ENCODE measurements at places on chromosomes 6 and 20. TPM values are rescaled to one million over a fixed set of nuclear protein-coding genes. Genes with fewer than 3 reads are reported as not detected.

DNA sequence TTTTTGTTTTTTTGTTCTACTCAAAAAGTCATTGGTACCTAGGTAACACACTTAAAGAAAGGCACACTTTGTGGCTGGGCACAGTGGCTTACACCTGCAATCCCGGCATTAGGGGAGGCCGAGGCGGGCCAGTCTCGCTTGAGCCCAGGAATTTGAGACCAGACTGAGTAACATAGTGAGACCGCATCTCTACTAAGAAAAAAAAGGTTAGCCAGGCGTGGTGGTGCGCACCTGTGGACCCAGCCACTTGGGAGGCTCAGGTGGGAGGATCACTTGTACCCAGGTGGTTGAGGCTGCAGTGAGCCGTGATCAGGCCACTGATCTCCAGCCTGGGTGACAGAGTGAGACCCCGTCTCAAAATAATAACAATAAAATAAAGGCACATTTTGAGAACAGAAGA lies 67.4 kb upstream of the BHLHE23 start:
- H3K36me3 ChIP-seq, result no peaks in the 10 kb centered on the region
- peaks cover 20% of the 10 kb centered on the region for H3K27me3 ChIP-seq
- no peak overlapping the region for H3K27ac ChIP-seq
- no peak for DNase-seq
- H3K4me3 ChIP-seq, result no peak overlapping the region

GRCh38 chr20:53524589-53525312 lies 68.9 kb downstream of the ZNF217 start:
- no peaks in the 10 kb centered on the region for H3K27me3 ChIP-seq
- no peaks in the 10 kb centered on the region for H3K36me3 ChIP-seq
- H3K27ac ChIP-seq, result no peak overlapping the region
- no peak overlapping the region for H3K4me3 ChIP-seq
- DNase-seq, result no peak

DNA sequence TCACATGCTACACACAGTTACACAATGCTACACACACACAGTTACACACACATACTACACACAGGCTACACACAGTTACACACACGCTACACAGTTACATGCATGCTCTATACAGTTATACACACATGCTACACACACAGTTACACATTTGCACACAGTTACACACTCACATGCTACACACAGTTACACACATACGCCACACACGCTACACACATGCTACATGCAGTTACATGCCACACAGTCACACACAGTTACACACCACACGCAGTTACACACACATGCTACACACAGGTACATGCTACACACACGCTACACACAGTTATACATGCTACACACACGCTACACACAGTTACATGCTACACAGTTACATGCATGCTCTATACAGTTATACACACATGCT lies 15.6 kb downstream of the MYT1 start:
- H3K4me1 ChIP-seq, result no peaks in the 10 kb centered on the region
- H3K4me3 ChIP-seq, result no peak overlapping the region
- no peaks in the 10 kb centered on the region for H3K27me3 ChIP-seq

DNA sequence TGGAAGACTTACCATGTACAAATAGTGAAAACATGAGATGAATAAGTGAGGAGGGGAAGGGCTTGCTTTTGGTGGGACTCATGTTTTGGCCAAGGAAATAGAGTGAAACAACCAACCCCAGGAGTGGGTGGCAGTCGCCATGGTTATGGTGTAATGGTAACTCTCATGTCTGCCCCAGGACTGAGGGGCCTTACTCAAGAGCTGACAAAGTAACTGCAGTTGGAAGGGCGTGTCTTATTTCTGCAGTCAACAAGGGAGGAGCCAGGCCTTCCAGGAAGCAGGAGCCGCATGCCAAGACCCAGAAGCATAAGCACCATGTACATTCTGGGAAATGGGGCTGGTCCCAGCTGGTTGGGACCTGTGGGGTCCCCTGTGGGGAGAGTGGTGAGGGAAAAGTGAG lies 108.5 kb downstream of the UNC5CL start:
- no peaks in the 10 kb centered on the region for H3K27me3 ChIP-seq
- H3K27ac ChIP-seq, result no peak overlapping the region
- no peaks in the 10 kb centered on the region for H3K36me3 ChIP-seq
- peak; percentile 24 for DNase-seq

TEAD3 gene
- total RNA-seq, result 24.5 TPM

DNA sequence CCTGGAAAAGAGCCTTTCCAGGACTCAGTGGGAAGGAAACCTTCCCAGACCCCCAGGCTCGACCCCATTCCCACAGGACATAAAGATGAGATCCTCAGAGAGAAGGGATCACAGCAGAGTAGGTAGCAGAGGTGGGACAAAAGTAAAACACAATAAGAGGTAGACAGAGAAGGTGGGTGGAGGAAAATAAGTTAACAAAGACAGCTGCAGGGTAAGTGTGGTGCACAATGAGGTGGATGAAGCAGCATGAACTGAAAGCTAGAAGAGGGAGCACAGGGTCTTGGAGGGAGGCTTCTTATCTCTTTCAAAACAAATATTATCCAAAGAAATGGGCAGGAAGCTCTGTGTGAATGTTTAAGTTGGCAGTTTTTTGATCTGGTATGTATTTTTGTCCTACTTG lies 14.0 kb upstream of the MAP7 start:
- peaks cover 4% of the 10 kb centered on the region for H3K4me1 ChIP-seq
- H3K27me3 ChIP-seq, result no peaks in the 10 kb centered on the region
- H3K36me3 ChIP-seq, result no peaks in the 10 kb centered on the region

- H3K27ac ChIP-seq, result no peak overlapping the region
- no peaks in the 10 kb centered on the region for H3K27me3 ChIP-seq
- H3K4me1 ChIP-seq, result peaks cover 6% of the 10 kb centered on the region
- H3K36me3 ChIP-seq, result peaks cover 6% of the 10 kb centered on the region
Measured at GRCh38 chr20:23367770-23368169, 5.8 kb downstream of the GZF1 start.

DNA sequence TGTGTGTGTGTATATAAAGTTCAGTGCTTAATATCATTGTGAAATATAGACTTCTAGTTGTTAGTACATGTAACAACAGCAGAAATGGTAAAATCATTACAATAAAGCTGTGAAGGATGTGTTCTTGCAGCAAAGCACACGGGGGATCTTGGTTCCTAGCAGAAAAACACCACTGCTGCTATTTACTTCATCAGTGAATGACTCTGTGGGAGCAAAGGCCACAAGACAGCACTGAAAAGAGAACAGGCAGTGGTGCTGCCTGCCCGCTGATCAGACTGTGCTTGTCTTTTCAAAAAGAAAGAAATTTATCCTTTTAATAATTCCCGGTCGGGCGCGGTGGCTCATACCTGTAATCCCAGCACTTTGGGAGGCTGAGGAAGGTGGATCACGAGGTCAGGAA lies 689.9 kb upstream of the CITED2 start:
- H3K4me1 ChIP-seq, result no peaks in the 10 kb centered on the region
- H3K27ac ChIP-seq, result no peak overlapping the region
- H3K36me3 ChIP-seq, result no peaks in the 10 kb centered on the region
- H3K4me3 ChIP-seq, result no peak overlapping the region
- DNase-seq, result no peak
- no peaks in the 10 kb centered on the region for H3K27me3 ChIP-seq

DNA sequence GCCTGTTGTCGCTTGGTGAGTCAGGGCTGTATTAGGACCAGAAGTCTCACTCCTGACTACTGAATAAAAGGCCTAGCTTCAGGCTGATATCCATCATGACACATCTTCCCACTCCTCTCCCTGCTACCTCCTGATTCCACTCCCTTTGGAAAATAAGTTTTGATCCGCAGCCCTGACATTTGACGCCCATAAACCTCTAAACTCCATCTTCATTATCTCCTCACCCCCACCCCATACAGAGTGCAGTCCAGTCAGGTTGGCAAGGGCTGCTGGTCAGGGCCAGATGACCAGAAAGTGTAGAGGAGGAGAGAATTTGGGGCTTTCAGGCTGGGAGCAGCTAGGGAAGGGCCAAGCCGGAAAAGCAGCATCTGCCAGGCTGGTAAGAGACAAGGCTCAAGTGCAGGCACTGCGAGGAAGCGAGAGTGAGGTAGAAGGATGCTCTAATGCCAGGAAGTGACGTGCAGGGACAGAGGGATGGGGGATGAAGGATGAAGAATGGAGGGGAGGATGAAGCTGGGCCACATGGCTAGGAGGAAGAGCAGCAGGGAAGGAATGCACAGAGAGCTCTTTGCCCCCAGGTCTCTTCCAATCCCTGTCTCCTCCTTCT lies 1.2 kb downstream of the GGT7 start:
- no peak overlapping the region for H3K27ac ChIP-seq
- no peak overlapping the region for H3K4me3 ChIP-seq
- DNase-seq, result no peak
- no peaks in the 10 kb centered on the region for H3K36me3 ChIP-seq

DNA sequence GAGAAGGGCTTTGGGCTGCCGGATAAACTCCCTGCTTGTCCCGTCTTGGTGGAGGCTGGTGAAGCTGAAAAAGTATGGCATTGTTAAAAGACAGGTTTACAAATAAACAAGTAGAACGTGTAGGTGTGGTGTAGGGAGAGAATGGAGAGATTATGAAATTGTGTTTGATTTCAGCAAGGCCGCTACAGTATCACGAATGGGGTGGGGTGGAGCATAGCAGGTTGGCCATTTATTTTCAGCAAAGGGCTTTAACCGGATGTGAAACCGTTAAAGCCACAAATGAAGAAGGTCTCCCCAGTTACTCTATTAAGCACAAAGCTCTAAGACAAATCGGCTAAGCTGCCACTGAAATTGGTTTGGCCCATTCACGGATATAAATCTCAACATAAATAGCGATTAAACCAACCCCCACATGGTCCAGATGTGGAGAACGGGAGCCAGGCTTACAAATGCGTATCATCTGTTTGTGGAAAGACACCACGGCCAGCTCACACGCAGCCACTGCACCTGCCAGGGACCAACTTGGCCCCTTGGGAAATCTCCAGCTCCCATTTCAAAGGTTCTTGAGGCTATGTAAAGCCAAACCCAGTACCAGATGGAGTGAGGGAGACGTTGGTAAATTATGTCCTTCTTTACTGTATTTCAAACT lies 94.0 kb downstream of the ZMYND8 start:
- no peaks in the 10 kb centered on the region for H3K4me1 ChIP-seq
- H3K4me3 ChIP-seq, result no peak overlapping the region
- no peak for DNase-seq
- H3K27ac ChIP-seq, result peak overlapping the region; percentile 1
- H3K36me3 ChIP-seq, result peaks cover 11% of the 10 kb centered on the region
